ENCODE measurements at places on chromosomes 6 and 20.

GRCh38 chr6:140572129-140572528 lies 1197.7 kb upstream of the CITED2 start:
- DNase-seq: no peak

DNA sequence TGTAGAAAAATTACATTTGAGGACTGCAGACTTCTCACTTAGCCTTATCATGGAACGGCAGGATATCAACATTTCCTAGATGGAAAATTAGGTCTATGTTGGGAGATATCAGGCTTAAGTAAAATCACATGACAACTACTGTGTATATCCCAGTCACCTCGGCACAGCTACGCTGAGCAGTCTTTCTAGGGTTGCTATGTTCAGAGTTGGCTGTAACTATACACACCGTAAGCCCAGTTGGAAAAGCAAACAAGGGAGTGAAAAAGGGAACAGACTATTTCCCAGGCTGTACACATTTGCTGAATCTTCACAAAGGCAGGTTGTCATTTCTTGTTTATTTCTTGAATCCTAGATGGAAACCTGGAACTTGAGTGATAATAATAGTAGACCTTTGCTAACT lies 80.7 kb upstream of the PTPRK start:
- no peak for DNase-seq

DNA sequence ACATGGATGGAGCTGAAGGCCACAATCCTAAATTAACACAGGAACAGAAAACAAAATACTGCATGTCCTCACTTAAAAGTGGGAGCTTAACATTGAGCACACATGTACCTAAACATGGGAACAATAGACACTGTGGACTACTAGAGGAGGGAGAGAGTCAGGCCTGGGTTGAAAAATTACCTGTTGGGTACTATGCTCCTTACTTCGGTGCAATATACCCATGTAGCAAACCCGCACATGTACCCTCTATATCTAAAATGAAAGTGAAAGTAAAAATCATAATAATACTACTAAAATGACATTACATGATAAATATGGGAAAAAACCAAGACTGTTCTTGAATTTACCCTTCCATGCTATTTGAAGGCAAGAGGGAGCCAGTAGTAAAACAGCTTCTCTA lies 1273.8 kb upstream of the ADGRB3 start:
- no peak for DNase-seq

DNA sequence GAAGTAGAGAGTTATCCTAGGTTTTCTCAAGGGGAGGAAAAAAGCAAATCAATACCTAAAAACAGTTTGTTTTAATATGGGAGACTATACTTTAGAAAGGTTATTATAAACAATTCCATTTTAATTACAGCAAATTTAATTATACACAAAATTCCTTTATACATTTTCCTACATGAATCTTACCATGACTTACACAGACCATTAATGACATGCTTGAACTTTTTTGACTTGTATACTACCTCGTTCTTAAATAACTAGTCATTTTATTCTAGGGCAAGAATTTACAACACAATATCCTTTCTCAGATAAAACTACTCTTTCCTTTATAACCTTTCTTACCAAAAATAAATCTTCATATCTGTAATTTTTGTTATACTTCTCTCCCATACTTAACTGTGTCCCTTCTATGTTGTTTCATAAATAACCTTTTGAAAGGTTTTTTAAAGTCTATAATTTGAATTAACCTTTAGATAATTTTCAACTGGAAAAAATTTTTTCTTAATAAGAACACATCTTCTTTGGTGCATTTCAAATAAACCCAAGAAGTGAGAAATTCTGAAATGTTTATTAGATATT lies 729.4 kb downstream of the TENT5A start:
- no peak for DNase-seq

- DNase-seq: no peak
Measured at GRCh38 chr20:31713312-31714273, 9.1 kb downstream of the BCL2L1 start.

DNA sequence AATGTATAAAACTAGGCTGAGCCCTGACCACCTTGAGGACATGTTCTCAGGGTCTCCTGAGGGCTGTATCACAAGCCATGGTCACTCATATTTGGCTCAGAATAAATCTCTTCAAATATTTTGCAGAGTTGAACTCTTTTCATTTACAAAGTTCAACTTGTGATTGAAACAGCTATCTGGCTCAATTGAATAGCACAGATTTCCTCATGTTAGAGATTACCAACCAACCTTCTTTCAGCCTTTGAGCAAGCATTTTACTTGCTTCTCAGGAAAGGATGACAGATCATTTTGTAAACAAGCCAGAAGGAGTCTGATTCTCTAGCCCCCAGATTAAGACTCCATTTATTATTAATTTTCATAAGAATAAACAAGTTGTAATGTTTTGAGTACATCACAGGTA lies 111.0 kb upstream of the DOK5 start:
- no peak for DNase-seq

DNA sequence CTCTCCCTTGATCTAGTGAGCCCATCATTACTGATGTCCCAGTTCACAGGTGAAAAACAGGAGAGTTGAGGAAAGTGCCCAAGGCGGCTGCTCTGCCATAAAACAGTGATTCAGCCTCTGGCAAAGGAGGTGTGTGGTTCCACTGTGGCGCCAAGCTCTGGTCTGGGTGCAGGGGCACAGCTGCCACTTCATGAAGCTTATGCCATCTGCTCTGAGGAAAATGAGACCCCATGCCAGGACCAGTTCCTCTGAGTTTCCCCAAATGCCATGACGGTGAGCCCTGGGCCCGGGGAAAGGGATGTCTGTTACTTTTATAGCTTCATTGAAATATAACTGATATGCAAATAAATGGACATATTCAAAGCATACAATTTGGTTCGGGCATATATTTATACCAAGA lies 33.7 kb upstream of the ZBP1 start:
- DNase-seq: no peak

- DNase-seq: no peak
Measured at GRCh38 chr6:123380257-123380656, 256.5 kb downstream of the TRDN start.

GRCh38 chr20:34703424-34704176 lies 544 bp upstream of the TP53INP2 start:
- no peak for DNase-seq

- DNase-seq: no peak
Measured at GRCh38 chr6:153034139-153034538, 31.6 kb upstream of the MTRF1L start.

GRCh38 chr6:138025528-138025978 lies 81.7 kb downstream of the PERP start:
- no peak for DNase-seq

- DNase-seq: no peak
Measured at GRCh38 chr6:53628354-53629119, 37.0 kb downstream of the KLHL31 start.

DNA sequence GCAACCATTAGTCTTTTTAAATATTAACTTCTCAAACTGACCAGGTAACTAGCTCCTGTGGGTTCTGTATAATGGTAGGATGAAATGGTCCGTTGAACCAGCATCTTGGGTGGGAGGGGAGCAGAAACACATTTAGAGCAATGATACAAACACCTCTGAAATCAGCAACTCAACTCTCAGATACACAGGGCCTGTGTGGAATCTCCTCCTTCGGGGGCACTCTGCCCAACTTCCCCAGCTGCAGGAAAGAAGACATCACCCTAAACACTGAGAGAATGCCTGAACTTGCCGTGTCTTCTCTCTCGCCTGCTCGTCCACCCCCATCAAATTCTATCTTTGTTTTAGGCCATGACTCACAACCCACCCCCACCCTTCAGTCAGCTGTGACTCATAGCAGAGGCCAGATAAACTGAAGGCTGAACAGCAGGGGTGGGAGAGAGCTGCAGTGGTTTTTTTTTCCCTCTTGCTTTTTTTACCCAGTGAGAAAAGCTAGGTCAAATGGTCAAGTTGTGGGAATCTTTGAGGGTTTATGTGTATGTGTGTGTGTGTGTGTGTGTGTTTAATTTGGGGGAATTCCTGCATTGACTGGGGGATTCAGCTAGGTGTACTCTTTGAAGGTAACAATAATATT lies 593.4 kb upstream of the JAG1 start:
- DNase-seq: no peak

DNA sequence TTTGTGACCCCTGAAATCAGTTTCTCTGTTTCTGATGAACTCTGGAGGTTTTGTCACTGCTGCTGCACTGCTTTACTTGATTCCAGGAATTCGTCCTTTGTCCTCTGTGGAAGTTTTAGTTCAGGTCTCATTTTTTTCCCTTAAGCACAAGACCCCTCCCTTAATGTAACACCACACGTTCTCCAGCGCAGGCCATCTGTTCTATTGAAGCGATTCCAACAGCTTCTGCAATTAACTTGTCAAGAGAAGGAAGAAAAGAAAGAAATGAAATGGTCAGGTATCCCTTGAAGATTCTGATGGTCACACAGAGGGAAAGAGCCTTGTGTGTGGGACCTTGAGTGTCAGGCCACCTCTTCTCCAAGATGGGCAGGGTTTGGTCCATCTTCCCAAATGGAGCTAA lies 7.8 kb upstream of the MAS1L start:
- DNase-seq: no peak

DNA sequence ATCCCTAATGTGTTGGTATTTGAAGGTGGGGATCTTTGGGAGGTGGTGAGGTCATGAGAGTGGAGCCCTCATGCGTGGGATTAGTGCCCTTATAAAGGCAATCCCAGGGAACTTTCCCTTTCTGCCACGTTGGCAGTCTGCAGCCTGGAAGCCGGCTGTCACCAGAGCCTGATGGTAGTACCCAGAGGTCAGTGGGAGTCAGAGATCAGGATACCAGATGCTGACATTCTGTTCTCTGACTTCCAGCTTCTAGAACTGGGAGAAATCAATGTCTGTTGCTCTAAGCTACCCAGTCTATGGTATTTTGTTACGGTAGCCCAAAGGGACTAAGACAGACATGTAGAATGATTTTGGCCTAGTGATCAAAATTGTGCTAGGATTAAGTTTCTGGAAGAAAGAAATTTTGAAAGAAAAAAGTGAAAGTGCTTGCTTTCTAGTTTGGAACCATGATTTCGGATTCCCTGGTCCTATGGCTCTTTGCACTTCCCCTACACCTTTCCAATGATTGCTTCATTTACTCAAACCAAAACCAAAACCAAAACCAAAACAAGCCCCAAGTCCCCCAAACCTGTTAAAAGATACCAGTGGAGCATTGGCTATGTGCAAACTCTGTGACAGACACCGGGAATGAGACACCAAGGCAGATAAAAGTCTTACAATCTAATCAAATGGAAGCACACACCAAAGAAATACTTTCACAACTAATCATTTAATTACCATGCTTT lies 173.7 kb upstream of the ZNF217 start:
- no peak for DNase-seq

DNA sequence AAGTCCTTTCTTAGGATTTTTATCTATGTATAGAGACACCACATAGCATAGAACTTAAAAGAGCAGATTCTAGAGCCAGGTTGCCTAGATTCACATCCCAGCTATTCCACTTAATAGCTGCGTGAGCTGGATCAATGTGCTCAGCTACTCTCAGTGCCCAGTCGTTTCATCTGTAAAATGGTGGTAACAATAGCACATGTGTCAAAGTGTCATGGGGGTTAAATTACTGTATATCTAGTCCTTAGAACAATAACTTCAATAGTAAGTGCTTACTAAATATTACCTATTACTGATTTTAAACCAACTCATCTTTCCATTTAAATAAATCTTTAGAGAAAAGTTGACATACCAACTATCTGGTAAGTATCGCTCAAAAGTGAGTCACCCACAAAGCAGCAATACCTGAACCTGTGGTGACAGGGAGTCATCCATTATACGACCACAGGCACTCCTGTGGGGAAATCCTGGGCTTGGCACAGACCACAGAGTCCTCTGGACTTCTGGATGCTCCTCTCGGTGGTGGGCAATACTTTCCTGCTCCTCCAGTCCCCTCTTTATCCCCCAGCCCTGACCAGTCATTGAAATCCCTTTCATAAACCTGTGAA lies 154.8 kb downstream of the PDSS2 start:
- DNase-seq: no peak

- DNase-seq: peak; percentile 94
Measured at GRCh38 chr6:29748391-29749307, 25.4 kb downstream of the HLA-F start.

- peak; percentile 76 for DNase-seq
Measured at GRCh38 chr20:32484225-32484957, 100.7 kb downstream of the NOL4L start.

- DNase-seq: no peak
Measured at GRCh38 chr20:23144856-23145255, 58.7 kb upstream of the CD93 start.

DNA sequence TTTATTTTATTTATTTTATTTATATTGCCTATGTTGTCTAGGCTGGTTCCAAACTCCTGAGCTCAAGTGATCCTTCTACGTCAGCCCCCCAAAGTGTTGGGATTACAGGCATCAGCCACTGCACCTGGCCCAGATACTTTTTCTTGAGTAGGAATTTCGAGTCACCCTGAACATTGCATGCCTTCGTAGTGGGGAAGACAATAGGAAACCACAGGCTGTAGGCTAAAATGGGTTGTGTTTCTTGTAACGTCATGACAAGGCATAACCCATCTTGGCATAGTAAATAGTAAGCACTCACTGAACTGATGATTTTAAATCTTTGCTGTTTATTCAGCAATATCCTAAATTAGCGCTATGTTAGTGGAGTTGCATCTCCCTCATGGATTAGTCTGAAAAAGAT lies 34.9 kb downstream of the PTPN1 start:
- no peak for DNase-seq

DNA sequence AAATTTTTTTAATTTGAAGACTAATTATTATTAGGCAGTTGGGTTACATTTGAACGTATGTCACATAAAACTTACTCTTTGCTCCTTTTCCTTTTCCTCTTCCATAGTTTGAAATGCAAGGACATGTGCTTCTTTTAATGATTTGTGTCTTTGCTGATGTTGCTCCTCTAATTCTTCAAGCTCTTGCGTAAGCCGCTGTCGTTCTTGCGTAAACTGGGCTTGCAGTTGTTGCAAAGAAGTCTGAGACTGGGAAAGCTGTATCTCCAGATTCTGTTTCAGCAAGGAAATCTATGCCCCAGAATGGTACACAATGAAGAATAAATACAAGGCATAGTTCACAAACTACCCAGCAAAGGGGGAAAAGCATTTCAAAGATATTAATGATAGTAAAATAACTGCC lies 45.1 kb upstream of the MCM9 start:
- no peak for DNase-seq

DNA sequence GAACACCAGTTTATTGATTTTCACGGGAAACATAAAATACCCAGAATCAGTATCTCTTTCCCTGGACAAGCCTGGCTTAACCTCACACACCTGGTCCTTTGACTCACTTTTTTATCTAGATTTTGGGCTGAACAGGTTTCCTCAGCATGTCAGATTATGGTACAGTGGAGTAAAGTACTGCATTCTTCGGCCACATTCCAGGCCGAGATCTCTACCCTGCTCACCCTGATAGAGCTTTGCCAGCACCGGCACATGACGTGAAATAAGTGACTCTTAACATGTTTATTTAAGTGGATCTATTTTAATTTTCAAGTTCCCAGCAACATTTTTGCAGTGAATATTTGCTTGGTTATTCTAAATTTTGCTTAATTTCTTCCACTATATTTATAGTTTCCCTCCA lies 79.0 kb upstream of the POPDC3 start:
- no peak for DNase-seq

- no peak for DNase-seq
Measured at GRCh38 chr6:52390361-52390727, 28.4 kb downstream of the PAQR8 start.

- no peak for DNase-seq
Measured at GRCh38 chr6:144888621-144889020, 603.5 kb downstream of the UTRN start.

- DNase-seq: no peak
Measured at GRCh38 chr6:40480678-40481077, 106.5 kb downstream of the LRFN2 start.

Measured in ecto neural progenitor cell (in vitro differentiated cells).